Activated CD4-positive, CD25-positive, alpha-beta regulatory T cell treated with anti-CD3 and anti-CD28 coated beads, Interleukin-2, amount 50 U/mL, for 16 hours (primary cell): ENCODE measurements at places on chromosomes 1 and 21.

DNA sequence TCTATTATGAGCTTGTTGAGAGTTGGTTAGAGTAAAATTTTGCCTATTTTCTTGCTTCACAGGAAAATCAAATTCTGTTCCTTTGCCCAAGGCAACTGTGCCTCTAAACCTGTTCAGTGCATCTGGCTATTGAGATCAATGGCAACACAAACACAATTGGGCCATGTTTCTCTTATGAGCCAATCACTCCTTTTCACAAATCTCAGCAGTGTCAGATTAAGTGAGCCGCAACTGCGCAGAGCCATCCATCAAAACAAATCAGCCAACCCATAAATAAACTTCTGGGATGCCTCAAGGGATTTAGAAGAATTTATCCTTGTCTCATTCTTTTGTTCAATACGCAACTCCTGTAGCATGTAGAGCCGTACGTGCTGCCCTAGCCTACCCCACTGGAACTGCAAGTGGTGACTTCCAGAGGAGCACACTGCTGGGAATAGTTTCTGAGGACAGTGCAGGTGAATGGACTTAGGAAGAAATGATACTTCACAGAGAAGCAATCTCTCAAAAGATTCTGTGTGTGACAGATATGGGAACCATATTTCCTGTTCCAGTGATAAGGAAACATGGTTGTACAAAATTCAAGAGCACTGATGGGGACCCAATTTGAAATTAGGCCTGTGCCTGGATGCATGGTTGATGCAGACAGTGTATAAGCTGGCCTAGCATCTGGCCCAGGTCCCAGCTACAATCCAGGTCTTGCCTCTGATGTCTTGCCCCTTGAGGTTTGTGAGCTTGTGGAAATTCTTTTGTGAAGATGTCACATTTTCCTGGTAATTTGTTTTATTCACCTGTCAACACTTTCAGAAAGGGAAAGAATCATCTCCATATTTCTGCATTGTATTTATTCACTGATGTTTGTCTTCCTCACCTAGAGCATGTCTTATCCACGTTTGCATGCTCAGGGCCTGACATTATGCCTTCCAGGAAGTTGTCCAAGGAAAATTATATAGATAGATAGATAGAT lies 166.2 kb downstream of the URB2 start:
- DNase-seq: no peak

- no peak for DNase-seq
Observed at GRCh38 chr21:28127175-28127785, 865.4 kb downstream of the LTN1 start.

GRCh38 chr21:38081708-38082107 lies 165.5 kb upstream of the KCNJ6 start:
- no peak for DNase-seq

DNA sequence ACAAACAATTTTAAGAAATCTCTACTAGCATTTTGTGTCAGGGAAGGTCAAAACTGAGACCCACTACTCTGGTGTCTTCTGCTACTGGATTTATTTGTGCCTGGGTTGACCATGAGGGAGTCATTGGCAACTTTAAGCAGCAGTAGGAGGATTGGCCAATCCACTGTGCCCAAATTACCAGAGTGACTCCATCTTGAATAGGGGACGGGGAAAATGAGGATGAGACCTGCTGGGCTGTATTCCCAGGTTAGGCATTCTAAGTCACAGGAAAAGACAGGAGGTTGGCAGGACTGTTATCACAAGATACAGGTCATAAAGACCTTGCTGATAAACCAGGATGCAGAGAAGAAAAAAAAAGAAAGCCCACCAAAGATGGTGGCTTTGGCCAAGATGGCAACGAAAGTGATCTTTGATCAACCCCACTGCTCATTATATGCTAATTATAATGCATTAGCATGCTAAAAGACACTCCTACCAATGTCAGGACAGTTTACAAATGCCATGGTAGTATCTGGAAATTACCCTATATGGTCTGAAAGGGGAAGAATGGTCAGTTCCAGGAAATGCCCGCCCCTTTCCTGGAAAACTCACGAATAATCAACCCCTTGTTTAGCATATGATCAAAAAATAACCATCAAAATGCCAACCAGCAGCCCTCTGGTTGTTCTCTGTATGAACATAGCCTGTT lies 200.9 kb downstream of the LTN1 start:
- DNase-seq: no peak

- no peak for DNase-seq
Observed at GRCh38 chr1:42966688-42967612, 8.3 kb upstream of the SLC2A1 start.

DNA sequence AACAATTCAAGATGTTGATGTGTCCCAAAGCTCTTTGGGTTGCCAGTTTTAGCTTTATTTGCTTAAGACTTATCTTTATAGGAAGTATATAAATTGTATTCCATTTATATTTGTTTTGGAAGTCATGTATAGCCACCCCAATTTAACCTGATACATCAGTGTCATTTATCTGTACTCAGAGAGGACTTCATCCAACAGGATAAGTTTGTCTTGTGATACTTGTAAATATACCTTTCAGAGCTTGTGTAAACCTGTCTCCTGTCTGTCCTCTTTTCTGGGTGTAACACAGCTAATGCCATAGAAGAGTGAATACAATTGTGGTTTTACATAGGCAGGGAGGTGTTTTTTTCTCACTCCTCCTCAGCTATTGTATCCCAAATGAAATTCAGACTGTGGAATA lies 10.4 kb downstream of the PTGFR start:
- DNase-seq: no peak

- no peak for DNase-seq
Observed at GRCh38 chr21:31555741-31556191, 103.7 kb upstream of the SOD1 start.

- no peak for DNase-seq
Observed at GRCh38 chr1:235841938-235842545, 24.7 kb downstream of the LYST start.

GRCh38 chr1:48000883-48001282 lies 3.7 kb upstream of the TRABD2B start:
- no peak for DNase-seq

DNA sequence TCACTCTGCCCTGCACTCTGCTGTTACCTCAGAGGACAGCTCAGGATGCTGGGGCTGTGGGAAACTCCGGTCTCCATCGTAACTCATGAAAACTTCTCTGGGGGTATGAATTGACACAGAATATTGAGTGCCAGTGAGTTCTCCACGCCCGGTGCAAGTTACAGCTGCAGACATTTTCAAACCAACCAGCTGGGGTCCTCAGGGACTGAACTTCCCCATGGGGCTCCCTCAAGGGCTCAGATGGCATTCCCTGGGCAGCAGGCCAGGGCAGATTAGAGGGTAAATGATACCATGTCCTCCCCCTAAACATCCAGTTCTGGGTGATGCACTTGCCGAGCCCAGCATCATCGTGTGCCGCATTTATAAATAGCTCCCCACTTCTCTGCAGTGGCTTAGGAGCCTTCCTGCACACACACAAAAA lies 27.8 kb upstream of the CCSAP start:
- no peak for DNase-seq

- DNase-seq: no peak
Observed at GRCh38 chr1:10614377-10615225, 139.9 kb downstream of the PEX14 start.

- DNase-seq: no peak
Observed at GRCh38 chr1:163670989-163671757, 349.4 kb downstream of the NUF2 start.

DNA sequence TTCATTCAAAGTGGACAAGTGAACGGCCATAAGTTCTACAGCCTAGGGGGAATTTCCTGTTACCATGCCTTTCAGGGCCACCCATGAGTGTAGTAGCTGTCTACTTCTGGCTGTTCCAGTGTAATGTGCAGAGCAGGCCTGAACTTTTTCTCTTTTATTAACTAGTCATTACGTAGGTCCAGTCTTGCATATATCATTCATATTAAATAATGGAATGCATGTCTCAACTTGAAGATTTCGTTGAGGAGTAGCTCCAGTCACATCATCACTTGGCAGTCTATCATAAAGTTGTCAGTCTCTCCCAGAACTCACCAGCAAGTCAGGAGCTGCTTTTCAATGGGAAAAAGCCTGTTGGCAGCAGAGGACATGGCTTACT lies 12.0 kb upstream of the GIPC2 start:
- no peak for DNase-seq

GRCh38 chr1:84996846-84997666 lies at the start of gene MCOLN2:
TSS of gene MCOLN2 (minus strand) at chr1:84997113. CDS start at chr1:84996872, 241 bp downstream.
- DNase-seq: no peak

DNA sequence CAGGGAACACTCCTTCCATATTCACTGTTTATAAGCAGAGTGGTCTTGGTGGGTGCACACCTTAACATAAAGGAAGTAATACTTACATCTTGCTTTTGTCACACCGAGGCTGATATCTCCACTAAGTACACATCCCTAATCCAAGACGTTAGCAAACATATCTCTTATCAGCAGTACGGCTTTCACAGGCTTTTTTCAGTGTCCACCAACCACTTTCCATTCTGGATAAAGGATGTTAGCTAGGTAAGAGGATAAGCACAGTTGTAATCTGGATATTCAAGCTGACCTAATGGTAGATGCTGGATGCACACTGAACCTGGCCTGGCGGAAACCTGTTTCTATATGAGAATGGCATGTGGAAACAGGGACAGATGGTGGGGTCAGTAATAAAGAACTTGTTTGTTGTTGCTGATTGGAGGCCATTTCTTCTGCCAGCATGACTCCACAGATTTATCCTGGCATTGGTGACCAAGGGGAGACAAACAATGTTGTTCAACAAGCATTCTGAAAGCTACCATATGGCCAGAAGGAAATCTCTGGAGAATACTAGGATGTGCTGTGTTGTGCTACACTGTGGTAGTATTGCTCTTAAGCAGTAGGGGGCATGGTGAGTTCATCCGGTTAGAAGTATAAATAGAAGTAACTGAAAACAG lies 416.4 kb downstream of the PTBP2 start:
- no peak for DNase-seq

DNA sequence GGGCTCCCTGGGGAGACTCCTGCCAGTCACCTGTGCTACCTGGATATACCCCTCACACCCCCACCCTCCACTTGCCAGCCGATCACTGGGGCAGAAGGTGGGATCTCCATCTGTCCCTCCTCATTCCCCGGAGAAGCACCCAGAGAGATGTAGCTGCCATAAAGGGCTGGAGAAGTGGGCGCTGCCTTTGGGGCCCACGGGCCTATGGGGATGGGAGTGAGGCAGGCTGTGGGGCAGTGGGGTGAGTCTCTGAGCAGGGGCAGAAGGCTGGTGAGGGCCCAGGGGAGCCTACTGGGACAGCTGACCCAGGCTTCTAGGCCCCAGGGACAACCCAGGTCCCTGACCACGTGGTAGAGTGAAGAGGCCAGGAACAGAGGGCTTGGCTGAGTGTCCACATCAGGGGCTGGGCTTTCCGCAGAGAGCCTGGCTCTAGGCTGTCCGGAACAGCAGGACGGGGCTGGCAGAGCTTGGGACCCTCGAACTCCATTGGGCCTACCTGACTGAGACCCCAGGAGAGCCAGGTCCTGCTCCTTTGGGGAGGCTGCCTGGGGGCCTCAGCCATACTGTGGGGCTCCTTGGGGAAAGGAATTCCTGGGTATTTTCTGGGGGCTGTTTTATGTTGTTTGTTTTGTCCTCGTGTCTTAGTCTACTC lies 205.9 kb upstream of the VAMP3 start:
- DNase-seq: no peak

GRCh38 chr1:212213784-212214183 lies 71.4 kb upstream of the PPP2R5A start:
- DNase-seq: no peak

- DNase-seq: no peak
Observed at GRCh38 chr21:23452384-23453083, 2154.7 kb downstream of the MRPL39 start.

GRCh38 chr21:43353282-43354025 lies 73.5 kb downstream of the SIK1 start:
- DNase-seq: no peak

DNA sequence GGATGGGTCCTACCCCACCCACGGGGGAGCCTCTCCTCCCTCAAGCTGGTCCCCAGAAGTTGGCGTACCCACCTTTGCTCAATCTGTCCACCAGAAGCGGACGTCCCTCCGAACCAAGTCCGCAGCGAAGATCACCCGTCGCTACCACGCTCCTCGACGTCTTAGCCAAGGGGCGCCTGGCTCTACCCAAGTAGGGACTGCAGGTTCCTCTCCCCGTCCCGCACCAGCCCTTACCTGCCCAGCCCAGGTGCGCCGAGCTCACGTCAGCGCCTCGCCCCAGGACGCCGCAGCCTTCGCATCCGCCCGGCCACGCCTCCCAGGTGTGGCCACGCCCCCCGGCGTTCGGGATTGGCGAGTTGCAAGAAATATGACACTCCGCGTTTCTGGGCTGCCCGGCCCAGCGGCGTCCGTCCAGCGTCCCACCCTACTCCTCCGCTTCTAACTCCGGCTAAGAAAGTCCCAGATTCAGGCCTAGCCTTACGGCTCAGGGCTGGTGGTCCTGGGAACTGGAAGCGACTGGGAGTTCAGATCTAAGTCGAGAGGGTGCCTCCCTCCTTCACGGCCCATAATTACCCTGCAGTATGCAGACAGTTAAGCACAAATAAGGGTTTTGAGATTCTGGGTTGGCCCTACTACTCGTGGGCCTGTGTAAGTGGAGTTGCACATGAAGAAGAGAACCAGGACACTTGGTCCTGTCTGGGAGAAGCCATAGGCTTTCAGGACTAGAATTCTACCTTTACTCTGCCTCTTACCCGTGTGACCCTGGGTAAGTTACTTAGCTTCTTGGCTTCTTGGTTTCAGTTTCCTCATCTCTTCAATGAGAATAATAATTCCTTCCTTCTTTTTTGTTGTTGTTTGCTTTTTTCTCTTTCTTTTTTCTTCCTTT lies at the start of gene IRF6:
Gene IRF6, minus strand, starts transcription at position 268 of the 886 bp plus-strand sequence. CDS start 4,729 bp downstream, outside the sequence.
- peak; percentile 23 for DNase-seq

DNA sequence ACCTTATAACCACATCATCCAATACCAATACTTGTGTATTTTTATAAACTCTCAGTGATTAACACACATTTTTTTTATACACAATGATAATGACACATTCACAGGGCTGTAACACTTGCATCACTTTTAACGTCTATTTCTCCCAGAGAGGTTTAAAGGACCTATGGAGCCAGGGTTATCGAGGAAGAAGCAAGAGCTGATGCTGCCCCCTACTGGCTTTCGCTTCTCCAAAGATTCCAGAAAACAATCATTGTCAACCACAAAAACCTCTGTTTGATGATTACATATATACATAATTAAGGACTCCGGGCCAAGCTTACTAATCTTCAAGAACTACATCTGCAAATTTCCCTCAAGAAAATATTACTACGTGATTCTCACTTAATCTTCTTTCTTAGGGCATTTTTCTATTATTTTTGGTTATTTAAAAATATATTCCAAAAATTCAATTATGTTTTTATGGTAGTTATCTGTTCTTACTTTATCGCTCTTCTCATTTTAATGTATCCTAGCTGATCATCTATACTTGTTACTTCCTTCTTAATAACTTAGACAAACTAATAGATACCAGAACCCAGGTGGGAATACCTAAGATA lies 214.5 kb downstream of the VAV3 start:
- no peak for DNase-seq
